ENCODE measurements at places on chromosomes 6 and 20.

GRCh38 chr6:3209114-3210023 lies 18.1 kb downstream of the TUBB2B start:
- DNase-seq = peak; percentile 92

GRCh38 chr6:72636215-72636614 lies 14.4 kb downstream of the KCNQ5 start:
- no peak for DNase-seq

DNA sequence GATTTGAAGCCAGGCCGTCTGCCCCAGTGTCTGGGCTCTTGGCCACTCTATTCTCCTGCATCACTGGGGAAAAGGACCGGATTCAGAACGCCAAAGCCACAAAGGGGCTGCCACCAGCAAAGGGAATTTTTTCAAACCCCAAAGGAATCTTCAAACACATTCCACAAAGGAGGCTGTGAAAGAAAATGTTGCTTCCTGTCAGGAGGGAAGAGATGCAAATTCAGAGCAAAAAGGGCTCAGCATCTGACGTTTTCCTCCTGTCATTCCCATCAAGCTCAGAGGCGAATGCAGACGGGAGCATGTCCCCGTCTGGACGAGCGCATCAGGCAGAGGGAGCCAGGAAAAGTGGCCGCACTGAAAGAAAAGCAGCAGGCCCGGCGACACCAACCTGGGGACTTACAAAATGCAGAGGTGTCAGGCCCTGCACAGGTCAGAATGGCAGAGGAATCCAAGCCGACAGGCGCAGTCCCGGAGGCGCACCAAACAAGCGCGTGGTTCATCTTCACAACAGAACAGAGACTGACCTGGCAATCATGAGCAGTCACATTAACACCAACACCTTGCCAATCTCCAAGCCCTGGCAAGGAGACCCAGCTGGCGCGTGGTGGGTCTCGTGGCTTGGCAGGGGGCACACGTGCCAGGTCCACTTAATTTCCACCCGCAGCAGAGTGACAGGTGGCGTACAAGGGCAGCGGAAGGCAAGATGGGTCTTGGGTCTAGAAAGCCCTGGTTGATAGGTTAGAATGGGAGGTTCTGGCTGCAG lies 62.8 kb downstream of the GRM4 start:
- no peak for DNase-seq

DNA sequence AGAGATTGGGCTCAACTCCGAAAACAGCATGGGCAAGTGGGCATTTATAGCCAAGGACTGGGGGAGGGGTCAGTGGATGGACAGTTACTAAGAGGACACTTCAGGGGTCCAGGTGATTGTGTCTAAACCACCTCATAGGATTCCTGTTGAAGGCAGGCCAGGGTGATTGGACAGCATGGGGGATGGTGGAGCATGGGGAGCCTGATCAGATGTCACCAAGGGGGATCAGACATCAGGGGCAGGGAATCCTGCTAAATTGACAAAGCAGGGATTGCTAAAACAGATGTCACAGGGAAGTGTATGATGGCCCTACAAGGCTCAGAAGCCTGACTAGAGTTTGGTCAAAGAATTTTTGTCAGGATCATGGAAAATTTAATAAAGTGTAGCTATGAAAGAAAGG lies 2.4 kb upstream of the PYGB start:
- peak; percentile 66 for DNase-seq

DNA sequence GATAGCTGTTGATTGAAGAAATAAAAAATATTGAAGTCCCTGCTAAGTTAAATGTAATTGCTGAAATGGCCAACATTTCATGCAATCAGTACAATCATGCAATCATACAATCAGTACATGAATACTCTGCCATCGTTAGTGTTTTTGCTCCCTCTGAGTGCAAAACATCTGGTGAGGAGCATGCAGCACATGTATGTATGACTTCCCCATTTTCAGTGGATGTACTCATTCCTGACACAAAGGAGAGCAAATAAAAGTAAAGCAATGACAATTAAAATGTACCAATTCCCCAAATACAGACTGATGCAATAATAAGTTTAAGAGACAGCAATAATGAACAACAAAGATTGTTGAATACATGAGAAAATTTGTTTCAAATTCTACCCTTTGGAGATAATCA lies 140.7 kb downstream of the PLCB1 start:
- DNase-seq = no peak

GRCh38 chr6:17091122-17091521 lies 10.7 kb upstream of the STMND1 start:
- no peak for DNase-seq

DNA sequence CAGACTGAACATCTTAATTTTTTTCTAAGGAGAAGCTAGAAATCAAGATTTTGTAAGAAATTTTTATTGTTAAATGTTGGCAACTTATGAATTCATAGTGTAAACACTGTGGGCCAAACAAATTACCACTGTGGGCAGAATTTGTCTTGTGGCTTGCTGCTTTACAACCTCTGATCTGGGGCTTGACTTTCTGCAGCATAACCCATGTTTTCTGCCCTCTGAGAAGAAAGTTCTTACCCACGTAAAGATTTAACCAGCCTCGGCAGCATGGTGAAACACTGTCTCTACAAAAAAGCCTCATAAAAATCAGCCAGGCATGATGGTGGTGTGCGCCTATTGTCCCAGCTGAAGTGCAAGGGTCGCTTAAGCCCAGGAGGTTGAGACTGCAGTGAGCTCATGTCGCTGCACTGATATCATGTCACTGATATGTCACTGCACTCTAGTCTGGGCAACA lies 12.9 kb downstream of the ITCH start:
- DNase-seq = no peak

DNA sequence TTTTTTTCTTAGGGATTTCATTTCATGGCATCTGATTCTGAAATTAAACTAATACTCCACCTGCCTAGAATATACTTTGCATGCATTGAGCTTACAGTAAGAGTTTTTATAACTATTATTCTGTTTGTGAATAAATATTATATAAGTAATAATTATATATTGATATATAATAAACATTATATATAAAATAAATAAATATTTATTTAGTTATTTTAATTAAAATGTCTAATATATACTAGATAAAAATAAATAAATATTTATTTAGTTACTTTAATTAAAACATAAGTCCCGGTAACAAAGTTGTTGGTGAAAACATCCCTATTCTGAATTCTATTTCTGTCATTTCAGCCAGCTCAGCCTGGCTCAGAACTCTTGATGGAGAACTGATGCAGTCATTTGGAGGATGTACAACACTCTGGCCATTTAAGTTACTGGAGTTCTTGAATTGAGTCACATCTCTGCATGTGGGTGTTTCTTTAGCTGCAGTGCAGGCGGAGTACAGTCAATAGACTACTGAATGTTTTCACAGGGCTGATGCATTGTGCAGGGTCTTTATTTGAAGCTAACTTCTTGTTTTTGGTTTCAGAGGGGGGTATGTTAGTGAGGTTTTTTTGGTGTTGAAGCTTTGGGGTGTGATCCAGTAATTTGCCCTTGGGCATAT lies 508.9 kb upstream of the ADGRB3 start:
- DNase-seq = no peak

GRCh38 chr6:14310960-14311359 lies 193.4 kb downstream of the CD83 start:
- DNase-seq = no peak

GRCh38 chr6:41663568-41663967 lies 25.3 kb downstream of the MDFI start:
- no peak for DNase-seq

DNA sequence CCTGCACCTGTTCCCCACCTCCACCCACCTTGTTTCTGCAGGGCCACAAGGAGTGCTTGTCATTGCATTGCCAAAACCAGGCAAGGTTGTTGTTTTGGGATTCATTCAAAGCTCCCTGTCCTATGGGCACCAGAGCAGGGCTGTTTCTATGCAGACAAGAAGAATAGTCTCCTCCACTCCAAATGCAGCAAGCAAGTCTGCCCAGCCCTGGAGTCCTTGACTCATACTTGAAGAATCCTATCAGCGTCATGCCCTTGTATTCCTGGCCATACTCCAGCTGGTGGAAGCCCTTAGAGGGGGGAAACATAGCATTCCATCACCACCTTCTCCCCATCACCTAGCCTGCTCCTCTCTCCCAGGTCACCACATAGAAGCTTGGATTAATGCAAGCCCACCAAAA lies 145.3 kb upstream of the ECI2 start:
- no peak for DNase-seq

GRCh38 chr6:99338188-99338587 lies 11.3 kb downstream of the FAXC start:
- DNase-seq = no peak

- no peak for DNase-seq
Measured at GRCh38 chr20:46678516-46678915, 10.7 kb downstream of the TP53RK start.

DNA sequence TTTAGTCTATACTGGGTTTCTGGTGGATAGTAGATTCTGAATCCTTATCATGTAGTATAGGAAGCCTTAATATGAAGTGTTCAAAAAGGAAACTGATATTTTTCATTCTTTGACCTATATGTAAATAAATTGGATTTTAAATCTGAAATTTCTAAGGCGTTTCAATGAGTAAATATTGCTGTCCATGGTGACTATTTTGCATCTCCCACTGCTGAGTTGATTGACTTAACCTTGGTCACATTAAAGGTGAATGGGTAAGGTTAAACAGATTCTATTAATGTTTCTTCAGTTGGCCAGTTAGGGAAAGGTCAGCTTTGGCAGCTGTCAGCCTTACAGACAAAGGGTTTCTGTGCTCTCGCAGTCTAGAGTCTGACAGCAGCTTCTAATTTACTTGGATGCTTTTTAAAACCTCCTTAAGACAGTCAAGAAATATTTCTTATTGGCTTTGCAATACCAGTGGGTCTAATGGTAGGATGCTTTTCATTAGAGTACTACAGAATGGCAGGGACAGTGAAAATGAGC lies 24.8 kb downstream of the PRIM2 start:
- no peak for DNase-seq

DNA sequence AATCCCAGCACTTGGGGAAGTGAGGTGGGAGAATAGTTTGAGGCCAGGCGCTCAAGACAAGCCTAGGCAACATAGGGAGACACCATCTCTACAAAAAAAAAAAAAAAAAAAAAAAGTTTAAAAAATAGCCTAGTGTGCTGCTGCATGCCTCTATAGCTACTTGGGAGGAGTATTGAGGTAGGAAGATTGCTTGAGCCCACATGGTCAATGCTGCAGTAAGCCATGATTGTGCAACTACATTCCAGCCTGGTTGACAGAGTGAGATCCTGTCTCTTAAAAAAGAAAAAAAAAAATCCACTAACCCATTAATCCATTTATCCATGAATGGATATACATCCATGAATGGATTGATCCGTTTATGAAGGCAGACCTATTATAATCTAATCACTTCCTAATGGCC lies 1064.6 kb upstream of the EYS start:
- no peak for DNase-seq

- no peak for DNase-seq
Measured at GRCh38 chr6:109669811-109670210, 21.2 kb downstream of the AK9 start.

DNA sequence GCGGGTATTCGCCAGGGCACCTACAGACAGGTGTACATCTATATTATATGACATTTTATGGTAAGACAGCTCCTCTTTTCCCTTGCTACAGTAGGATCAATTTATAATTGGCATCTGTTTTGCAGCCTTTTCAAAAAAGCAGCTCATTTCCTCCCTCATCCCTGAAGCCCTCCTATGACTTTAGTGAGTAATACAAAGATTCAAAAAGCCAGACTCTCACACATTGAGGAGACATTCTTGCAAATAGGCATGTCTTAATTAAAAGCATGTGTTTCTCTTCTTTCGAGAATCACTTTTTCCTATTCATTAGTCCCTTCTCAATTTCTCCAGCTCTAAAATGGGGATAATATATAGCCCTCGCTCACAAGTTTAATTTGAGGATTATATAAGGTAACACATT lies 283.4 kb downstream of the TBC1D7 start:
- no peak for DNase-seq

DNA sequence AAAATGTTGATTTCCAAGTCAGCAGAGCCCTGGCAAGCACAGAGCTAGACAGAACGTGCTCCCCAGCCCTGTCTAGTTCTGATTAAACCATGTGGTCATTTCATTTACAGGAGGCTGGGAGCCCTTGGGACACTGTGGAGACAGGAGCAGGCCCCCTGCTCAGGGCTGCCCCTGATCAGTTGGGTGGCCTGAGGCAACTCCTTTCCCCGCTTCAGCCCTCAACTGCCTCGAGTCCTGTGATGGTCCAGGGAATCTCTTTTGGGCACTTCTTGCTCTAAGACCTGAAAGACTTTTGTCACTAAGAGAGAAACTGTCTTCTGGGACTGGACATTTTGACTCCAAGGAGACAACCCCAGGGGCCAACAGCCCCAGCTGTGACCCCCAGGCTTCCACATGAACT lies 13.5 kb downstream of the DYNLRB1 start:
- DNase-seq = no peak

Measured in WERI-Rb-1 (cell line).